ENCODE measurements at places on chromosomes 6 and 20. TPM values are rescaled to one million over a fixed set of nuclear protein-coding genes. Genes with fewer than 3 reads are reported as not detected.

Gene SNAP91
- total RNA-seq = not detected

DNA sequence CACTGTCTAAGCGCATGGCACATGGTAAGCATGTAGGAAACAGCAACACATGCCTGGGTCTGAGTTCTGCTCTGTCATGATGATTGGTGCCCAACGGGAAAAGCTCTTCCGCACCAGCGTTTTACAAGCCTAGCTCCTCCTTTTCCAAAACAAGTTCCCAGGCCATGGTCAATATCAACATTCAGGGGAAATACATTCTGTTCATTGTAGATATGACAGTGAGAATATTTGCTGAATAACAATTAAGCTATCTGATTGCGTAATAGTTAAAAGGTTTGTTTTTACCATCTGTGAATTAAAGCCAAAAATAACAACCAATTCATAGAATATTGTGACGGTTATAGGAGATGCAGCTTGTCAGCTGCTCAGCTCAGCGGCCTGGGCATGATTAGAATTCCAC, 404.3 kb upstream of the SLC35B3 start:
- no peak for DNase-seq

- DNase-seq = peak; percentile 2
Measured at GRCh38 chr6:106799031-106799894, 169.9 kb downstream of the QRSL1 start.

- DNase-seq = no peak
Measured at GRCh38 chr6:85405853-85406198, 44.1 kb upstream of the NT5E start.

DNA sequence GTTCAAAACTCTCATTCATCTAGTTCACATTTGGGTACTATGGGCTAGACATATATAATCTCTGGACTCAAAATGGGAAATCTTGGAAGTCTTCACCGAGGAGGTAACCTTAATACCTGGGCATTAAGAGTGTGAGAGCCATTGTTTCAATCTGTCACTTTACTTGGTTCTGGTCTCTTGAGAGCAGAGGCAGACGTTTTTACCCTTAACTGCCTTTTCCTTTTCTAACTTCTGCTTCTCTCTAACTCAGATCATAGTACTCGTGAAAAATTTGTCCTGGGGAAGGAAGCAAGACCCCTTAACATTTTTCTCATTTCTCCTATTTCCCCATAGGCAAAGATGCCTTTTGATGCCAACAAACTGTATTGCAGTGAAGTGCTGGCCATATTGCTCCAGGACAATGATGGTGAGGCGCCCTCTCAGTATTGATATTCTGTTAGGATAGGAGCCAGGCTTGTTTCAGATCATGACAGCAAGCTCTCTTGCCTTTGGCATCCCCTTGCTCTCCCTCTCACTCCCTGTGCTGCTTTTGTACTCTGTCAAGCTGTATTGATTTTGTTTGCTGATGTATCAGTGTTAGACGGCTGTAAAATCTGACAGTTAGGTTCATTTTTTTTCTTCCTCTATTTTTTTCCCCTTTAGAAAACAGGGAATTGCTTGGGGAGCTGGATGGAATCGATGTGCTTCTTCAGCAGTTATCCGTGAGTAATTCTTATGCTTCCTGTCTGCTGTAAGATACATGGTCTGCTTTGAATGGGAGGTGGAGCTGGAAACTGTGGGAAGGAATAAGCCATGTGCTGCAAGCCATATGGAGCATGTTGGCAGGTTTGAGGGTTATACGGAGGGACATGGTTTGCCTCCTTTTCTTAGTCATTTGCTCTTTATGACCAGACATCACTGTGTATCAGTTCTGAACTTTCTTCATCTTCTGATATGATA, 83.5 kb downstream of the CTNNBL1 start:
- no peak for DNase-seq

GRCh38 chr6:140485740-140486449, 1111.4 kb upstream of the CITED2 start:
- DNase-seq = peak; percentile 74

- no peak for DNase-seq
Measured at GRCh38 chr20:4084721-4085120, 69.4 kb upstream of the RNF24 start.

Gene KHDC1L
- not detected for total RNA-seq

DNA sequence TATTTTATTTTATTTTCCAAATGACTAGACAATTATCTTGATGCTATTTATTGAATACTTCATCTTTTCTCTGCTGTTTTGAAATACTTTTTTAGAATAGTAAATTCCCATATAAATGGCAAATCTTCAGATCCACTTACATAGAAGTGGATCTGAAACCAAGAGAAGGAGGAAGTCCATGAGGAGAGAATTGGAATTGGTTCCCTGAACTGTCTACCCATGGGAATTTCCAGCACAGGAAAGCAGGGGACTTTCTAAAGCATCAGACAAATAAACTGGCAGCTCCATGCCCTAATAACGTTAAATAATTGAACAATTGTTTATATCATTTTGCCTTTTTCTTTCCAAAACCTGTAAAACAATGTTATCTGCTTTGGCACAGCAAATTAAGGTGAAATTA, 47.1 kb upstream of the PNRC1 start:
- DNase-seq = no peak

GRCh38 chr6:33423777-33424176, 3.9 kb downstream of the SYNGAP1 start:
- no peak for DNase-seq

- no peak for DNase-seq
Measured at GRCh38 chr20:12315652-12316051, 398.0 kb downstream of the BTBD3 start.

GRCh38 chr6:113595911-113596376, 261.2 kb upstream of the MARCKS start:
- peak; percentile 1 for DNase-seq

Gene C20orf204
- 0.95 TPM for total RNA-seq

- DNase-seq = peak; percentile 18
Measured at GRCh38 chr6:17867880-17868279, 119.6 kb downstream of the KIF13A start.

Gene PI16
- total RNA-seq = not detected

DNA sequence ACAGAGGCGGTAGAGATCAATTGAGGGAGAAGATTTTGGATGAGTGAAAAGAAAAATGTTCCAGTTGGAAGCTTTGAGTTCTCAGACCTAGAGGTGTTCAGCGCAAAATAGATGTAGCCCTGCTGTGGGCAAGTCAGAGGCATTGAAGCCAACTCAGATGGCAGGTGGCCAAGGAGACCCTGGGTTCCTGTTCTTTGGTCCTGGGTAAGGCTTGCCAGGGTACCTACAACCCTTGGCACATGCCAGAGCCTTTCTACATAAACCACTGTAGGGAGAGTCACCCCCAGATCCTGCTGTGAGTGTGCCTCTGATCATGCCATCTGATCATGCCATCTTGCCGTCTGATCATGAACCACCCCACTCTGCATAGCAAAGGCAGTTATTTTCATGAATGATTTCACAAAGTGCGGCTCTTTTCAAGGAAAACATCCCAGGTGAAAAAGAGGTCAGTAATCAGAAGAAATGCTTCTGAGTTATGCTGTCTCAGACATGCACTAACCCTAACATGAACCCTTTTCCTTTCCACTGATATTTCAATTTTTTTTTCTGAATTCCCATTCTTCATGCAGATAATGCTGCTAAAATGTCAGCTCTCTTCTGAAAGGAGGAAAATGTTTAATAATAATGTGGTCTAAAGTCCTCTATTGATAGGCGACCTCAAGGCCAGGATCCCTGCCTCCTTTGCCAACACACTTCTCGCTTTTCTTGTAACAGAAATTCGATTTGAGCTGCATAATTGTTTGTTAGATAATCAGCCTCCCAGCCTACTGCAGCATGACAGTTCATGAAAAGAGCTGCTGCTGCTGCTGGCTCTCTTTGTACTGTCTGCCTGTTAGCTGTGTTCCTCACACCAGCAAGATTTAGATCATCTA, 153.6 kb downstream of the MTHFD1L start:
- no peak for DNase-seq

Gene CDH22
- not detected for total RNA-seq

GRCh38 chr20:35017099-35017835, 61.6 kb downstream of the MYH7B start:
- no peak for DNase-seq

GRCh38 chr20:24863356-24863755, 85.7 kb upstream of the CST7 start:
- no peak for DNase-seq

- DNase-seq = no peak
Measured at GRCh38 chr6:111939902-111940301, 66.7 kb upstream of the FYN start.

Gene KCNK16
- not detected for total RNA-seq

Gene MPIG6B
- not detected for total RNA-seq

DNA sequence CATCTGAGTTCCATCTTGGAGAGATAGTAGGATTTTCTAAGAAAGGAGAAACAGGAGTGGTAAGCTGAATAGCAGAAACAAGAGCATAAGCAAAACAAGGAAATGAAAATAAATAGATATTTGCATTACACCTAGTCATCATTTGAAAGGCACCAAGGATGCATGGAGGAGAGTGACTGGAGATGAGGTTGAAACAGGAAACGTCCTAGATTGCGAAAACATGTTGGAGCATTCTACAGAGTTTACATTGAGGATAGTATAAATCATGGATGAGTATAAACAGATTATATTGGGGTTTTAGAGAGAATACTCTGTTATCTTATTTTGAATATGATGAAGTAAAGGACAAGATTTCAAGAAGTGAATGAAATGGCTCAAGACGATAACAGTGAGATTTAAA, 507.3 kb downstream of the EYS start:
- no peak for DNase-seq

- DNase-seq = no peak
Measured at GRCh38 chr6:169556758-169557548, 144.9 kb downstream of the WDR27 start.

- DNase-seq = peak; percentile 43
Measured at GRCh38 chr20:58447511-58448391, 58.7 kb downstream of the VAPB start.

DNA sequence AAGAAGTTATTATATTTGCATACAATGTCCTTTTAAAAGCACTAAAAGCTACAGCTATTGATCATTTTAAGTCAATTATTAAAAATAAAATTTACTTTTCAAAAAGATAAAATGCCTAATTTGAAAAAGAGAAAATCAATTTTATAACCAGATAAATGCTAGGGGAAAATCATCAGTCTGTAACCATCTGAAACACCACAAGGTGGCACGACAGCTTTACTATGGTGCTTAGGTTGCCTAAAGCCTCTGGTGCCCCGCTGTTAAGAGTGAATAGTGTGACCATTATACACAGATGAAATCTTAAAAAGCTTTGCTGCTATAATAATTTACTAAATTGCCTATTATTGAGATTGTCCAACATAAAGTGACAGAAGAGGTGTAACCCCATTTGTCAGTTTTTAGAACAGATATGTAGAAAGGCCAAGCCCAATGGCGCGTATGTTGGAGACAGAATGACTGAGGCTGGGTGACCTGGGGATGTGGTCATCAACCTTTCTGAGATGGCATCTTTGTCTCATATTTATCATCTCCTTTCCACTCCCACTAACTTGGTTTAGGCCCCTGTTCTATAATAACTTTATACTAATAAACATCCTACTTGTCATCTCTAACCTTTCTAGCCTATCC, 100.8 kb downstream of the MOXD1 start:
- DNase-seq = peak; percentile 14

Gene HDGFL1
- not detected for total RNA-seq

Gene CRIP3
- not detected for total RNA-seq

Gene CFAP206
- not detected for total RNA-seq

DNA sequence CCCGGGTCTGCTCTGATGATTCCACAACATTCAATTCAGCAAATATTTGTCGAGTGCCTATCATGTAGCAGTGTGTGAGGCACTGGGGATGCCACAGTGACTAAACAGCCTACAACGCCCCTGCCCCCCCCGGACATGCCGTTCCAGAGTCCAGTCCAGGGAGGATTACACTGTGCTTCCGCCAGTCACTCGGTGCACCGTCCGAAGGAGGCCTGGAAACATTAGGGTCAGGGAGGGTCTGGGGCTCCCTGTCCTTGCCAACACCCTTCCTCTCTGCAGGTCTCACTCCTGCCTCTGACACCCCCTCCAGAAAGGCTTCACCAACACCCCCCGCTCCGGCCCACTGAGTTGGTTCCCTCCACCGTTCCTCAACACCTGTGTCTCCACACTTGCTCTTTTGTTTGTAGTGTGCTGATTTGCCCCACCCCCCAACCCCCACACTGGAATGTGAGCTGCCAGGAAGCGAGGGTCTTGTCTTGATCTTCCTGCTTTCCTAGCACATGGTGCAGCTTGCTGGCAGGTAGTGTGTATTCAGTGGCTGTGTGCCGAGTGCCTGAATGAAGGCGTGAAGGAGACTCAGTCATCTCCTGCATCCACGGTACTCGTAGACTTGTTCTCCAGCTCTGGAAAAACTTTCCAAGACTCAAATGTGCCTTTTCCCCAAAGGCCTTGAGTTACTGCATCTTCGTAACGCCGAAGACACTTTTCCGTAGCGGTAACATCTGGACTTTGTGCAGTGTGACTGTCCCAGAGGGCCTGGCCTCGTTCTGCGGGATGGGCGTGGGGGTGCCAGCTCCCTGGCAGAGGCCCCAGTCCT, 150.4 kb downstream of the ZDHHC14 start:
- no peak for DNase-seq

DNA sequence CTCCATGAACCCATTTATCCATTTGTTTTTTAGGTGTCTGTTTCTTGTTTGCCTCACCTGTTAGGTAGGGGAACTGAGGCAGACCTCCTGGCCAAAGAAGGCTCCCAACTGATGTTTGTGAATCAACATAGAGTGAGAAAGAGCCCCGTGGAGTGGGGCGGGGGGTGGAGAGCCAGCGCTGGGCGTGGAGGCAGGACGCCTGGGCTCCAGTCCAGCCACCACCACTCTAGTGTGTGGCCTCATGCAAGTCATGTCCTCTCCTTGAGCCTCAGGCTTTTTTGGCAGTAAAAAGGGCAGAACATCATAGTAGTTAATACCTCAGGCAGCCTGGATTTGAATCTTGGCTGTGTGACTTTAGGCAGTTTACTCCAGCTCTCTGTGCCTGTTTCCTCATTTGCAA, 42.2 kb upstream of the SCRT2 start:
- DNase-seq = peak; percentile 19

Gene TRIM38
- 1.8 TPM for total RNA-seq

DNA sequence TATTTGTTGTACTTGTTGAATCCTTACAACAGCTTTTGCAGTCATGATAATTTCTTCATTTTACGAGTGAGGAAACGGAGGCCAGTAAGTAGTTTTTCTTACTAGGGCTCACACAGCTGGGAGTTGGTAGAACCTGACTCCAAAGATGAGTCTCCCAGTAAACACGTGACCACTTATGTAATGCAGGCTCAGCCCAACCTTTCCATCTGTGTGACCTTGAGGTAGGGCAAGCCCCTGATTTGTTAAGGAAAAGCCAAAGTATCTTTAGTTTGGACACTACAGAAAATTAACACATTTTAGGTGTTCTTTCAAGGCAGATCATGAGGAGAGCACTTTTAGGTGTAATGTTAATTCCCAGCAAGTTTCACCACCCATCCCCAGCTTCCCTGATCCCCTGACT, 111.3 kb downstream of the LRRC1 start:
- DNase-seq = no peak

All from MG63 (cell line).